Tibial artery (tissue), 4 donors: ENCODE measurements at places on chromosomes 3 and 15.

- DNase-seq, result no peak
- no peaks in the 10 kb centered on the region for H3K4me1 ChIP-seq
- no peaks in the 10 kb centered on the region for H3K36me3 ChIP-seq
- H3K27me3 ChIP-seq, result no peaks in the 10 kb centered on the region
Observed at GRCh38 chr3:97612632-97613031, 151.9 kb upstream of the ARL6 start.

DNA sequence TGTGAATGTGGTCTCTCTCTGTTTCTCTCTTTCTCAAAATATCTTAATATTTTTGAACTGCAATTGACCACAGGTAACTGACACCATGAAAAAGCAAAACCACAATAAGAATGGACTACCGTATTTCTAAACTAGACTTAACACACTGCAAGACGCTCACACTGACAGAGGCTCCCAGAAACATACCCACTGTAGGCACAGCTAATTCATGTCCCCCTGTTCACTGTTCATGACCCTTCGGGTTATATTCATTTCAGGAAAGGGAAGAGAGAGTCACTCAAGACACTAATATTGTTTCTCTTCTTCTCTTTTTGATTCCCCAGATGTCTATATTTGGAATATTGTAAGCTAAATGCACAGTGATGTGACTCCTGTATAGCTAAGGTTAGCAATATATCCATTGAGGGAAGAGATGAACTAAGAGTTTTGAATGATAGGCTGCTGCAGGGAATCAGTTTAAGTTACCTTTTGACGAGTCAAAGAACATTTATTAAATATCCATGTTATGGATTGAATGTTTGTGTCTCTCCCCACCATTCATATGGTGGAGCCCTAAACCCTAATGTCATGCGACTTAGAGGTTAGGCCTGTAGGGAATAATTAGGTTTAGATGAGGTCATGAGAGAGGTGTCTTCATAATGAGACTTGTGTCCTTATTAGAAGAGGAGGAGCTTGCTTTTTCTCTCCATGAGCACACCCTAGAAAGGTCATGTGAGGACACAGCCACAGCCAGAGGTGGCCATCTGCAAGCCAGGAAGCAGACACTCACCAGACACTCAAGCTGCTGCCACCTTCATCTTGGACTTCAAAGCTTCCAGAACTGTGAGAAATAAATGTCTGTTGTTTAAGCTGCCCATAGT, 216.6 kb upstream of the GRM7 start:
- no peaks in the 10 kb centered on the region for H3K4me1 ChIP-seq
- DNase-seq, result no peak
- no peaks in the 10 kb centered on the region for H3K36me3 ChIP-seq
- H3K4me3 ChIP-seq, result no peak overlapping the region

DNA sequence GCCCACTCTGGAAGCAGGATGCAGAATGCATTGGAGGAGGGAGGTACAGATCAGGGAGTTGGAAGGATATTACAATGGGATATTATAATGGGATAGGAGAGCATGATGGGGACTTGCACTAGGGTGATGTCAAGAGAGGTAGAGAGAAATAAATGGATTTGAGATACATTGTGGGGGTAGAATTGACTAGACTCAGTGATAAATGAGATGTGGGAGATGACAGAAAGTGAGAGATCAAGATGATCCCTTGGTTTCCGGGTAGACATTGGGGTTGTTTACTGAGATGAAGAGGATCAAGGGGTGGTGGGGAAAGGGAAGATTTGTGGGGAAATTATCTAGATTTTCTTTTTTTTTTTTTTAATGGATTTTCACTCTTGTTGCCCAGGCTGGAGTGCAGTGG, 42.7 kb downstream of the BFSP2 start:
- H3K27me3 ChIP-seq, result no peaks in the 10 kb centered on the region
- H3K4me1 ChIP-seq, result no peaks in the 10 kb centered on the region
- no peak for DNase-seq
- H3K36me3 ChIP-seq, result no peaks in the 10 kb centered on the region
- no peak overlapping the region for H3K27ac ChIP-seq
- H3K4me3 ChIP-seq, result no peak overlapping the region

GRCh38 chr3:184561913-184562877, 610 bp downstream of the EPHB3 start:
- H3K4me1 ChIP-seq, result peaks cover 16% of the 10 kb centered on the region
- peak overlapping the region; percentile 60 for H3K4me3 ChIP-seq
- peak overlapping the region; percentile 52 for H3K27ac ChIP-seq
- no peak for DNase-seq
- H3K27me3 ChIP-seq, result no peaks in the 10 kb centered on the region

DNA sequence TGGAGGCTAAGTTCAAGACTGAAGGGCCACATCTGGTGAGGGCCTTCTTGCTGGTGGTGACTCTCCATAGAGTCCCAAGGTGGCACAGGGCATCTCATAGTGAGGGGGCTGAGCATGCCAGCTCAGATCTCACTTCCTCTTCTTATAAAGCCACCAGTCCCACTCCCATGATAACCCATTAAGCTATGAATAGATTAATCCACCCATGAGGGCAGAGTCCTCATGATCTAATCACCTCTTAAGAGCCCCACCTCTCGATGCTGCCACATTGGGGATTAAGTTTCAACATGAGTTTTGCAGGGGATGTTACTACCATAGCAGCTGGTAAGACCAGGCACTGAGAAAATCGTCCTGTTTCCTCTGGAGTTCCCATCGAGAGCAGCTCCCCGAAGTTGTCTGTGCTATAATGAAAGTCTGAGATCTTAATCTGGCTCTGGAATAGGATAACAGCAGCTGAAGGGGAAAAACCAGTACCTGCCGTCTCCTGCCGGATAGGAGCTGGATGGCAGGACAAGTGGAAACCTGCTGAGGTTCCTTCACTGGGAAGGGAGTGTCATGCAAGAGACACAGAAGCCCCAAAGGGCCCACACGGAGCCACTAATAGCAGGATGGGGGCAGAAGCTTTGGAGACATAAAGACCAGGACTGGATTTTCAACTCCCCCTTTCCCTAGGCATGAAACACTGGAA, 79.5 kb upstream of the EPHB3 start:
- no peak for DNase-seq
- H3K4me3 ChIP-seq, result no peak overlapping the region
- H3K27me3 ChIP-seq, result no peaks in the 10 kb centered on the region
- no peak overlapping the region for H3K27ac ChIP-seq
- H3K4me1 ChIP-seq, result no peaks in the 10 kb centered on the region
